Upper lobe of left lung (tissue), 6 donors: ENCODE measurements at places on chromosomes 1 and 21.

DNA sequence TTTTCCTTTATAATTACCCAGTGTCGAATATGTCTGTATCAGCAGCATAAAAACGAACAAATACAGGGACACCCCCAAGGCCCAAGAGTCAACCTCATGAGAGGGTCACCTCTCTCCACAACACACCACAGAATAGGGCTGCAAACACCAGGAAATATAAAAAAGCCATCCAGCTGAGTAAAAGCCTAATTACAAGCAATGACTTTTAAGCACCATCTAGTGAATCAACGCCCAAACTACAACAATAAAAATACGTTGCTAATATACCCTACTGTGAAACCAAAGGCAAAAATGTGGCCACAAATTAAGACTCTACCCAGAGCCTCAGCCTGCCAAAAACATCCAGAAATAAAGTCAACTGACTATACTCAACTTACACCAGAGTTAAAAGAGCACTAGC is 817.9 kb upstream of the NEGR1 start:
- DNase-seq = no peak

DNA sequence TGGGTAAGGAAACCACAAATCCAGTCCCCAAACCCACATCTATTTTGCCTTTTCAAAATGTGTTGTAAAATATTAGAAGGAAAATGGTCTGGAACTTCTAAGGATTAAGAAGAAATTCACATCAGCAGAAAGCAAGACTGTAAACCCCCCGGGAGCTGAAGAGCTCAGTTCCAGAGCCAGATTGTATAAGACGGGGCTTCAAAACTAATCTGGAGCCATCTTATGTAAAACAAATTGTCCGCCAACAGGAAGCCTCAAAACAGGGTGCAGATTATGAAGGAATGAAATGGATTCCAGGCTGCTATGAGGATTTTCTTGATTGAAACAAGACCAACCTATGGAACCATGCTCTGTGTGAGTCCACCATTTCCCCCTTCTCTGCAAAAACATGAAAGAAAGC is 25.1 kb upstream of the HUNK start:
- DNase-seq = no peak

DNA sequence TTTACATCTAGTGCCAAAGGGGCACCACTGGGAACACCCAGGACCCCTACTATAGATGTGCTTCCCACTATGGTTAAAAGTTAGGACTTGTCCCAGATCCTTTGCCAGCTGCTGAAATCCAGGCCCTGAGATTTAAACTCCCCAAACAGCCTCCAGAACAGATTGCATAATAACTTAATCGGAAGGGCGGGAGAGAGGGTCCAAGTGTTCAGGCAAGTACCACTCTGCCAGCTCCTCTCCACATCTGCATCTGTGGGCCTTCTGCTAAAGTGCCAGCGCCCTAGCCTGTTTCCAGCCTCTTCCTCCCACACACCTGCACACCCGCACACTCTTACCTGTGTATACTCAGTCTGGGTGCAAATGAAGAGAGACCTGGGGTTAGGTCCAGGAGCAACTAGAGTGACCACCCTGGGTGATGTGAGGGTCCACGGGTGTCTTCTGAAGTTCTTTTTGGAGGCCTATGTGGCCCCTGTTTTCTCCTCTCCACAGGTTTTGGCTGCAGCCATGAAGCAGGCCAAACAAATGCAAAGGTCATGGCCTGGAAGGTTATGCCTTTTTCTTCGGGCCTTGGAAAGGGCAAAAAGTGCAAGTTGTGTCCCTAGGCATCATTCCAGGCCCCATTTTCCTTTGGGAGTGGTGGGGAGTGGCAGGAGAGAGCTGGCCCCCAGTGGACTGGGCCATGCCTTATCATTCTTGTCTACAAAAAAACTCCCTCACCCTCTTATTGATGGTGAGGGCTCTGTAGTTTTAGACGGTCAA is 29.3 kb downstream of the KIRREL1 start:
- no peak for DNase-seq

DNA sequence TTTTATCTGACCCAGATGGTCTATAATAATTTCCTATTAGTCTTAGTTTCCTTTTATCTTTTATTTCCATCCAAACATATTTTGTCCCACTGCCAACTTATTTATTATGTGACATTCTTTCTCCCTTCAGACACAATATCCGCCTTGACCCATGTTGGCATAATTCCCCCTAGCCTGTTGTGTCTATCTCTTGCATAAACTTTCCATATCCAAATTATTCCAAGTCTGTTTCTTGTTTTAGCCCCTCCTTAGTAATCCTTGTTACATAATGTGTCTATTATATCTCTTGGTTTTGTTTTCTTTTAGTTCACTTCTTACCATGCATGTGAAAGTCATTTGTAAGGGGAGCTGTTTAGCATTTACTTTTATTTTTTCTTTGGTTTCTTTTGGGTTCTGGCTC is 81.6 kb upstream of the CACHD1 start:
- DNase-seq = no peak
